Neuronal stem cell (in vitro differentiated cells): ENCODE measurements at places on chromosomes 2 and 18.

GRCh38 chr2:240818293-240819125 is 1.5 kb downstream of the KIF1A start:
- DNase-seq = no peak

- DNase-seq = no peak
Measured at GRCh38 chr2:37350034-37350433, 5.6 kb downstream of the QPCT start.

DNA sequence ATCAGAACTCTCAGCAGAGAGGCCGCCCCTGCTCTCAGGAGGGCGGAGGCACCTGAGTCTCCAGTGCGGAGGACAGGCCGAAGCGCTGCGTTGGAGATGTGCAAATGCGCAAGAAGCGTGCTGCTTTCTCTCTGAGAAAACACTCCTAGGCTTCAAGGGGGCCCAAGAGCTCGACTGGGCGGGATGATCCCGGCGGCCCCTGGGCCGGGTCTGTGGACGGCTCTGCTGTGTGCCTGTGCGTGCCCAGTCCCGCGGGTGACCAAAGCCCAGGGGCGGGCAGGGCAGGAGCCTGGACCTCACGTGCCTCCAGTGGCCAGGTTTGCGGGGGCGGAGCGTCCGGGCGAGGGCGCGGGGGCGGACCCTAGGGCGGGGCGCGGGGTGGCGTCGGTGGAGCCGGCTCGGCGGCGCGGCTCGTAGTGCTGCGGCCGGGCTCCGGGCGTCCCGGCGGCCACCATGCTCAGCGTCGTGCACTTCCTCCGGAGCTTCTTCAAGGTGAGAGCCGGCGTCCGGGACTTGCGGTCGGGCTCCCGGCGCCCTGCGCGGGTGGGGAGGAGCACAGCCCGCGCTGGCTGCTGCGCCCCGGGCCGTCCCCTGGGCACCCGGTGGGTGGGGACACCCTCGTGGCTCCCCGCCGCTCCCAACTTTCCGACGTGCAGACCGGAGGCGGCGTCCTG is at the start of gene ARHGEF4:
Gene ARHGEF4, plus strand, starts transcription at position 414 of the 674 bp plus-strand sequence. Its CDS starts 40 bp downstream, at position 454.
- DNase-seq = peak; percentile 75

GRCh38 chr2:36462311-36462935 is 106.8 kb downstream of the CRIM1 start:
- DNase-seq = no peak
